ENCODE measurements at places on chromosomes 3 and 15.

- DNase-seq: no peak
These were observed 160.6 kb upstream of the CHRM5 start for GRCh38 chr15:33807665-33808064.

- DNase-seq: no peak
These were observed 55.5 kb downstream of the ST6GAL1 start for GRCh38 chr3:186985661-186986364.

DNA sequence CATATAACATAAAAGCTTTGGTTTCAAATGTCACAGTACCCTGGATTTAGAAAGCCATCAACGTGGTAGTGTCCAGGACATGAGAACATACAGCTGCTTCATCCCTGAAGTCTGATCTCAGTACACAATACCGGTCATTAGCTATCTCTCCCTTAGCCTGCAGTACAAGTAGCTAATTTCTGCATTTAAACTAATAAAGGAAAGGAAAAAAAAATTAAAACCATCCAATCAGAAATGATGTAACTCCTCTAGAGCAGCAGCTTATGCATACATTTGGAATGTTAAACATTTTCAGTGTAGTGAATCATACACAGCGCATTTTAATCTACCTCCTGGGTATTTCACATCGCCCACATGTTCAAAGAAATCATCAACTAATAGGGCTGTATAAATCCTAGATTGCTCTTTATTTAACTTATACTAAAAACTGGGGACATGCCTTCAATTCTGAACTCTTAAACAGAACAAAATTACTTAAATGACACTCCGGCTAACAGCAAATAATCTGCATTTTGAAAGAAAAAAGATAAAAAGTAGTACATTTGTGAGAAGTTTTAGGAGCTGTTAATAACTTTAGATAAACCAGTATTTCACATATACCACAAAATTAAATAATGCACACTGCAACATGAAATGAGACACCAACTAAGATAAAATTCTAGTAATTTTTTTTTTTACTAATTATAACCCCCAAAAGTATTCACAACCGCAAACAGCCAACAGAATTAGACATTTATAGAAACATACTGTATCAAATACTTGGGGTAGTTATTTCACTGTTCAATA lies 3.7 kb downstream of the IGF2BP2 start:
- DNase-seq: peak; percentile 67

GRCh38 chr15:74889390-74889882 lies 406 bp upstream of the MPI start:
- no peak for DNase-seq

- DNase-seq: no peak
These were observed 17.3 kb downstream of the IL16 start for GRCh38 chr15:81213982-81214381.

DNA sequence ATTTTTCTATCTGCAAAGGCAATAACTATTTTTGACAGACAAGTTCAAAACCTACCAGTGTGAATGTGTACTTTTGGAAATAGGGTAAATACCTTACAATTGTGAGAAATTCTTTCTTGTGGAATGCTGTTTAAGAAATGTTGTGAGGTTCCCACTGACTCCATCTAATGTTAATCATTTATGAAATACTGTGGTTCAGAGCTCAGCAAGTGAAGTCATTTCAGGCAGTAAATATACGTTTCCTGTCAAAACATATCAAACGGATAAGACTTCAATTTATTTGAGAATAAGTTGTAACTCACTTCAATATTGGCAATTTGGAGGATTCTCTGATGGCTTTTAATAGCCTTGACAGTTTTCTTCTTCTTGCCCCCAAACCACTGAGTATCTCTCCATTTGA lies 16.4 kb downstream of the TAFA4 start:
- no peak for DNase-seq

DNA sequence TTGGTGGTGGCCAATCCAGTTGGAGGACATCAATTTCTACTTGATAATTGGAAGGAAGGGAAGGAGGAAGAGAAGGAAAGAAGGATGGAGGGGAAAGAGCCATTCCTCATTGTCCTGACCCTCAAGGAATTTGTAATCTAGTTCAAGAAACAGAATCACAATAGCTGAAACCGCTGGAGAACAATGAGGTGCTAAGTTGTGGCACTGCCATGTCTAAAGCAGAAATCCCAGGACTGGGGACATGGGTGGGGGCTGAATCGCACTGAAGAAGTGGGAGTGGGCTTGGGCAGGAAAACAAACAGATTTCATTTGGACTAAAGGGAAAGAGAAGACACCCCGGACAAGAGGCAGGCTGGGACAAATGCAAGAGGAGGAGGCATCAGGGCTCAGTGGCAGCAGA lies 183.6 kb downstream of the UACA start:
- DNase-seq: no peak

DNA sequence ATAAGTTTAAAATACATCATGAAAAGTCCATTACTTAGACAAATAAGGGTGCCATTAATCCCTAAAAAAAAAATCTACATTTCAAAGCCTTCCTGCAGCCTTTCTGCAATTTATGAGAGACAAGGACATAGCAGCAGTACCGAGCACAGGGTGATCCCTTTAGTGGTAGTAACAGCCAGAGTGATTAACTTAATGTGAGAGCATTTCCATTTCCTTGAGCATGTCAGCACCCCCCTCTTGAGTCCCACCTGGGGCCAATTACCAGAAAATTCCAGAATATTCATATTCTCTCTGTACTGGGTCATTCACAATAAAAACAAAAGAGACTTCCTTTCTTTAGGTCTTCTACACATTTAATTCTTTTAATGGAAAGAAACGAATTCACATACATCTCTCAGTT lies 546.9 kb upstream of the CCDC54 start:
- no peak for DNase-seq

- no peak for DNase-seq
These were observed 498.2 kb downstream of the PYDC2 start for GRCh38 chr3:191958980-191959671.

- DNase-seq: no peak
These were observed 6.9 kb downstream of the SHF start for GRCh38 chr15:45180648-45181436.

DNA sequence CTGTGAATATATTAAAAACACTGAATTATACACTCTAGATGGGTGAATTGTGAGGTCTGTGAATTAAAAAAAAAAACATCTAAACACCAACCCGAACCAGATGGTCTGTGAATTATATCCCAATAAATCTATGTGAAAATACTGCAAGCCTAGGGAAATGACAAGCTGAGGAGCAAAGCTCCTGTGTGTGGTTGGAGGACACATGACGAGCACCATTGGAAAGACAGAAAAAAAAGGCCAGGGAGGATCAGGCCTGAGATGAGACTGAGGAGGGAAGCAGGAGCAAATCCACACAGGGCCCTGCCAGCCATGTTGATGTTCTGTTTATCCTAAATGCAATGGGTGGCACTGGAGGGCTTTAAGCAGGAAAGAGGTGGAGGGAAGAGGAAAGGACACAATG lies 200.0 kb downstream of the RORA start:
- no peak for DNase-seq

- no peak for DNase-seq
These were observed 10.0 kb upstream of the ST8SIA2 start for GRCh38 chr15:92383519-92384324.

DNA sequence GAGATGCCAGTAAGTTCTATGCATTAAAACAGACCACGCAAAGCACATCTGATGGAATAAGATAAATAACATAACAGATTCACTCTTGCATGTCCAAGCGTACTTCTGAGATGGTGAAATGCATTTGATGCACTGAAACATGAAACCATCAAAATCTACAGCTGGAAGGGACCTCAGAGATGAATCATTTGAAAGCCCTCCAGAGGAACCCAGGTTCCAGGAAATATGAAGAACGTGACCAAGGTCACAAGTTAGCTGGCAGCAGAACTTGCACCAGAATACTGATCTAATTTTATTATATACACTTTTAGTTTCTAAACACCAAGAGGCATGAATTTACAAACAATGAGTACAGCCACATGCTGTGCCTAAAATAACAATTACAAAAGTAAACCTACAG lies 957.1 kb downstream of the FHIT start:
- no peak for DNase-seq

DNA sequence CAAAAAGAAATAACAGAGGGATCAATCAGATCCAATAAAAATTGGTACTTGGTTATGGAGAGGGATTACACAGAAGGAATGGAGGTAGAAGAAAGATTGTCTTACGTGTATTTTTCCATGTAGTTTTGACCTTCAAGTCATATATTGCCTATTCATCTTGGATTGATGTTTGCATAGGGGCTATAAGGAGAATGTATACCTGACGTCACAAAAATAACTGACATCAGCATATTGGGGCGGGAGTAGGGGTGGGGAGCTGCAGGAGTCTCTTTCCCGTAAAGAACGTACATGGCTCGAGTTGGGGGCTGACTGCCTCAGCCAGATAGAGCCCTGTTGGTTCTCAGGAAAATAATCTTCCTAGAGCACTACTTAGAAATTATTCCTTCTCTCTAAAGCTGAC lies 5.9 kb upstream of the FURIN start:
- no peak for DNase-seq

Measured in SW 1271 (cell line).